Panc1 (cell line): ENCODE measurements at places on chromosomes 7 and 10.

- DNase-seq, result no peak
Measured at GRCh38 chr7:29918850-29919249, 70.8 kb downstream of the SCRN1 start.

DNA sequence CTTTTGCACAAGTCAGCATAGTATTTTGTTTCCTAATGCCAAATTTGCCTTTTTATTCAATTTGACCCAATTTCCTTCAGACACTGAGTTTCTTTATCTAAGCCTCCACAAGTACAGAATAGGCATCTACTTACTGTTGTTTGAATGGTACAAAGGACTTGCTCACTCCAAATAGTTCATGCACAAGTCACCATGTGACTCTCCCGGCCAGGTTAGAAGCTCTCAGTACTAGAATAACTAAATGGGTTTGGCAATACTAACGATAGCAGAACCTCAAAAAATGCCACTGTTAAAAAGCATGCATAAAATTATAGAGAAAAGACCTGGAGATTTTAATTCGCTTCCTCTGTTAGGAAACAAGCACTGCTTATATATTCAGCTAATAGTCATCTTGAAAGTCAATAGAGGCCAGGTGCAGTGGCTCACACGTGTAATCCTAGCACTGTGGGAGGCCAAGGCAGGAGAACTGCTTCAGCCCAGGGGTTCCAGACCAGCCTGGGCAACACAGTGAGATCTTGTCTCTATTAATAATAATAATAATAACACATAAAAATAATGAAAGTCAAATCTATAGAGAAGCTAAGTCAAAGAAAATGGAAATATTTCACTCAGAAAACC is 335.8 kb upstream of the MBL2 start:
- no peak for DNase-seq

- DNase-seq, result no peak
Measured at GRCh38 chr10:4196183-4196582, 411.2 kb upstream of the KLF6 start.

DNA sequence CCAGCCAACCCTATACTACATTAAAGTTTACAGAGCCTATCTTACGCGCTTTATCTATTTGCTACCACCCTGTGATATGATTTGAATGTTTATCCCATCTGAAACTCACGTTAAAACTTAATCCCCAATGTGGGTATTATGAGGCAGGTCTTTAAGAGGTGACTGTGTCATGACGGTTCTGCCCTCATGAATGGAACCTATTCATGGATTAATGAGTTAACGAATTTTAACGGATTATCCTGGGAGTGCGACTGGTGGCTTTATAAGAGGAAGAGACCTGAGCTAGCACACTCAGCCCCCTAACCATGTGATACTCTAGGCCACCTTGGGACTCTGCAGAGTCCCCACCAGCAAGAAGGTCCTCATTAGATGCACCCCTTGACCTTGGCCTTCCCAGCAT is 37.8 kb downstream of the SRPK2 start:
- DNase-seq, result no peak

- no peak for DNase-seq
Measured at GRCh38 chr10:77229704-77230103, 407.9 kb downstream of the KCNMA1 start.
